ENCODE measurements at places on chromosomes 13 and 19.

DNA sequence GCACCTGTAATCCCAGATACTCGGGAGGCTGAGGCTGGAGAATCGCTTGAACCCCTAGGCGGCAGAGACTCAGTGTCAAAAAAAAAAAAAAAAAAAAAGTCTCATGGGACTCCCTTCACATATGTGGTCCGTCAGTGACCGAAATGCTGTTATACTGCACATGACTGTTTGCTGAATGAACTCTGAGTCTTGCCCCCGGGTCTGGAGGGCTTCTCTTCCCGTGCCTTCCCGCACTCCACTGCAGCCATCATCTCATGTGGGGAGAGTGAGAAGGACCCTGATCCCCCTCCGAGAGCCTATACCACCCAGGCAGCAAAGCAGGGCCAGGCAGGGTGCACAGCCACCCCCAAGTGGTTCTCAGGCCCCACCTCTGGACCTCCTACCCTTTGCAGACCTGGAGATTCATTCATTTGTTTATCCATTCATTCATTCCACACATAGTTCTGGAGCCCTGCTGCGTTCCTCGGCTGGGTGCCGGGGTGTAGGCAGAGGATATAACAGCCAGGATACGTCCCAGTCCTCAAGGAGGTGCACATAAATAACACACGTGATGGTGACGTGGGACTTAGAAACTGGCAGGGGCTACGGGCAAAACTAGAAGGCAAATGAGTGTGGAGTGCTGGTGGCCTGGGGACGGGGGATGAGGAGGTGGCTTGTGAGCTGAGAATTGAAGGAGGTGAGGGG, 14.2 kb downstream of the NDUFA11 start:
- no peak for DNase-seq

DNA sequence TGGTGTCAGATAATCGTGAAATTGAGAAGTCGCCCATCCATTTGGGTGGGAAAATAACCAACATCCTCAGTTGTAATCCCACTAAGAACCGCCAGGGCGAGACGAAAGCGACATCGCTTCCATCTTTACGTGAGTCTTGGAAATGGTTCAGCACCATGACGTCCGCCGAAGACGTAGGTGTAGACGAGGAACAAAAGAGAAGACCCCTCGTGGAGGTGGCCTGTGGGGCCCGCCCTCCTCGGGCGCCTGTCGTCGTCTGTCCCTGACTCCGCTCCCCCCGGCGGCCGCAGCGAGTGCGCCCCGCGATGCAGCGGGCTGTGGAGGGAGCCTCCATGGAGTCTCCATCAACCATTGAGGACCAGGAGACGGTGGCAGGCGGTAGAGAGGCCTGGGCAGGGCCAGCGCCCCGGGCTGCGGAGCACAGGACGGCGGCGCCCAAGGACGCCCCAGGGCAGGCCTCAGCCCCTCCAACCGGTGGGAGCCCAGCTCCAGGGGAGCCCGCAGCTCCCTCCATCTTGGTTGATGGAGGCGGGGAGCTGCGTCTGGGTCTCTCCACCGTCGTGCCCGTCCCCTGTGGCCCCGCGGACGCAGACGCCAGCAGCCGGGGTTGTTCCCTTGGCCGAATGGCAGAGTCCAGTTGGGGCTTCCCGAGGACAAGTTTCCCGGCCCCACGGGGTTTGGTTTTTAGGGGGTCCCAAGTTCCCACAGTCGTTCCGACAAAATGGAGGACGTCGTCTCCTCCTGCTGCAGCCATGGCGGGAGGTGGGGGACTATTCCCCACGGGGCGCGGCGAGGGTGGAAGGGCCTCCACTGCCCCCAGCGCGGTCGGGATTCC, 990 bp upstream of the ZMYM2 start:
- DNase-seq: peak; percentile 39

GRCh38 chr19:11673608-11674041, 65.1 kb downstream of the ZNF823 start:
- no peak for DNase-seq

DNA sequence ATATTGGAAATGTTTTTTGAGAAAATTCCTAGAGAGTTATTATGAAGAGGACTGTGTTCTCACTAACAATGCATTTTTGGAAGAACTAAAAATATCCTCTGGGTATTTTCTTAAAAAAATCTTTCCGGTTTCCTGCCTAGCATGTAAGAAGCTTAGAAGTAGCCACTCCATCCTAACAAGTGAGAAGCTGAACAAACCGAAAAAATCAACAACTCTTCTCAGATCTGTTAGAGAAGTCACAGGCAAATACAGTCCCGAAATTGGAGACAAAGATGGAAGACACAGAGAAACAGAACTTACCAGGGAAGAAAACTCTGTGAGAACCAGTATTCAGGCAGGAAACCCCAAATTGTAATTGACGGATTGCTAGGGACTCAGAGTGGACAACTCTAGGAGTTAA, 173.0 kb downstream of the KLF12 start:
- DNase-seq: no peak
